Effector CD4-positive, alpha-beta T cell (primary cell): ENCODE measurements at places on chromosomes 5 and 9.

GRCh38 chr5:72478684-72479083 lies 28.5 kb downstream of the ZNF366 start:
- no peak for DNase-seq

GRCh38 chr5:110043025-110043424 lies 353.3 kb downstream of the MAN2A1 start:
- no peak for DNase-seq

DNA sequence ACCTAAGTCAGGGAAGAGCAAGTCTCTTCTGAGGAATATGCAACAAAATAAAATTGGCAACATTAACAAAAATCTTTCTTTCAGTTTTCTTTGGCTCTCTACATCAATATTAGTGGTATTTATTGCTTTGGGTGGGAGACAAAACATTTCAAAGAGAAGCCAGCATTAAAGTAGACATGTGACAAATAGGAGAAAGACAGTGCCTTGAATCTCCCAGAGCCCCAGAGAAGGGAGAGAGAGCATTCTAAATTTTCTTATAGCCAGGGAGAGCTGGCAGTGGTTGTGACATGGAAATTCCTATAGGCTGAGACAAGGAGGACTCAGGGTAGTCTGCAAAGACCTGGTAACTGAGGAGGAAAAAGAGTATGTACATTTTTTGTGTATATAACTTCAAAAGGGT lies 79.4 kb upstream of the NREP start:
- no peak for DNase-seq

- no peak for DNase-seq
Observed at GRCh38 chr5:7014611-7015010, 301.4 kb downstream of the TENT4A start.

DNA sequence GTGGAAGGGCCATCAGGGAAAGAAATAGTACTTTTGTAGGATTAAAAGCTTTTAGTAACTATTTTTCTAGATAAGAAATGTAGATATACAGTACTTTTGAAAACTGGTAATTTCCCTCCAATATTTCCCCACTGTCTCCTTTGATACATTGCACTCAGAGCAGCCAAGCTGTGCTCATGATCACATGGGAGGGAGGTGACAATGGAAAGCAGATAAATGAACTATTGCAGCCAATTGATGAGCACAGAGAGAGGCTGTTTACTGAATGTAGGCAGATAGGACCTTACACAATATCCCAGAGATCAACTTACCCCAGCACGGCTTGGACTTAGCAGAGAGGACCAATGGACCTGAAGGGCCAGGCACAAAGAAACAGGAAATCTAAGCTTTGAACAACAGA lies 178.0 kb upstream of the NREP start:
- no peak for DNase-seq

- DNase-seq: no peak
Observed at GRCh38 chr5:38458174-38458573, 98.3 kb downstream of the LIFR start.

- DNase-seq: no peak
Observed at GRCh38 chr9:20335668-20336332, 286.5 kb downstream of the MLLT3 start.
